ENCODE measurements at places on chromosomes 1 and 21. TPM values are rescaled to one million over a fixed set of nuclear protein-coding genes. Genes with fewer than 3 reads are reported as not detected.

The TMPRSS15 gene
- not detected for total RNA-seq

DNA sequence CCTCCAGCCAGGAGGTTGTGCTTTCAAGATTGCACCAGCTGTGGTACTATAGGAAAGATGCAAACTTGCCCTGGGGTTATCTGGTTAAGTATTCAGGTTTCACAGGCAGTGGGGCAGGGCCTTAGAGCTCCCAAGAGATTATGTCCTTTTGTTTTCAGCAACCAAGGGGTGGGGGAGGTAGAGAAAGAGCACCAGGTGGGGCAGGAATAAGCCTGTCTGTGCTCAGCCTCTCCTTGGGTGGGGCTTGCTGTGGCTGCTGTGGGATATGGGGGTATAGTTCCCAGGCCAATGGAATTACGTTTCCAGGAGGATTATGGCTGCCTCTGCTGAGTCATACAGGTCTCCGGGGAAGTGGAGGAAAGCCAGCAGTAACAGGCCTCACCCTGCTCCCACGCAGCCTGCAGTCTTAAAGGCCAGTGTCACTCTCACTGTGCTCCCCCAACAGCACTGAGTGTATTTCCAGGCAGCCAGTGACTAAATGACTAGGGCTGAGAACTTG is 508.6 kb downstream of the RWDD3 start:
- H3K27me3 ChIP-seq, result no peaks in the 10 kb centered on the region
- H3K4me3 ChIP-seq, result no peak overlapping the region
- no peak for DNase-seq

The VAV3 gene
- 1.9 TPM for total RNA-seq

GRCh38 chr21:25558123-25558522 is 49.2 kb downstream of the MRPL39 start:
- no peak overlapping the region for H3K27ac ChIP-seq
- H3K4me3 ChIP-seq, result no peak overlapping the region
- H3K4me1 ChIP-seq, result no peaks in the 10 kb centered on the region
- H3K27me3 ChIP-seq, result no peaks in the 10 kb centered on the region

DNA sequence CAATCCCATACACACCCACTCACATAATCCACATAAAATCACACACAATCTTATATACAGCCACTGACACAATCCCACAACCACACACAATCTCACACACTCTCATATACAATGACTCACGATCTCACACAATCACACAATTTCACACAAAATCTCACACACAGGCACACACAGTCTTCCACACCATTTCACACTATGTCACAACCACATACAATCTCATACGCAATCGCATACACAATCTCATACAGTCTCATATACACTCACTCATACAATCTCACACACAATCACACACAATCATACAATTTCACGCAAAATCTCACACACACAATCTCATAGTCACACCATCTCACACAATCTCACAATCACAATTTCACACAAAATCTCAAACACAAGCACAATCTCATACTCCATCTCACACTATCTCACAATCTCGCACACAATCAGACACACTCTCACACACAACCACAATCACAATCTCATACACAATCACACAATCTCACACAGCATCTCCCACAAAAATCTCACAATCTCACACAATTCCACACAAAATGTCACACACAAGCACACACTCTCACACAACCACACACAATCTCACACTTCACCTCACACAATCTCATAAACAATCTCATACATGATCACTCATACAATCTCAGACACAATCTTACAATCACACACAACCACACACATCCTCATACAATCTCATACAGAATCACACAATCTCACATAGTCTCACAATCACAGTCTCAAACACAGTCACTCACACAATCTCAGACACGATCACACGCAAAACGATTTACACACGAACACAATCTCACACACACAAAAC is 18.5 kb downstream of the CASZ1 start:
- H3K36me3 ChIP-seq, result no peaks in the 10 kb centered on the region
- DNase-seq, result no peak
- no peak overlapping the region for H3K4me3 ChIP-seq
- peaks cover 8% of the 10 kb centered on the region for H3K4me1 ChIP-seq

The MROH7 gene
- total RNA-seq, result 13.1 TPM

DNA sequence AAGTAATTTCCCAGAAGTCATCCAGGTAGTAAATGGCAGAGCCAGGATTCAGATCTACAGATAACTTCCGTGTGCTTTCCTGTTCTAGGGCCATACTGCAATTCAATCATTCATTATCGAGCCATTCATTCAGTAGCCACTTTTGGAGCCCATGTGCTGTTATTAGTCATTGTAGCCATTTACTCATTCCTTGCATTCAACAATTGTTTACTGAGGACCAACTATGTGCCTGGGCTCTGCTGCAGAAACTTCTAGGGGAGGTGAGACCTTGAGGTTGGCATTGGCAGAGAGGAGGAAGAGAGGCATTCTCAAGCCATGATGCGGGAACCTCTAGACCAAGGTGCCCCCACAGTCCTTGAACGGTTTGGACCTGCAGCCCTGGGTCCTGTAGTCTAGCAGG is 27.9 kb downstream of the EPHB2 start:
- no peak for DNase-seq
- H3K27me3 ChIP-seq, result no peaks in the 10 kb centered on the region
- no peak overlapping the region for H3K4me3 ChIP-seq
- no peaks in the 10 kb centered on the region for H3K4me1 ChIP-seq

- no peak overlapping the region for H3K4me3 ChIP-seq
- H3K27ac ChIP-seq, result no peak overlapping the region
- H3K36me3 ChIP-seq, result no peaks in the 10 kb centered on the region
These were observed 135.4 kb upstream of the SOD1 start for GRCh38 chr21:31524140-31524539.

The TNFRSF18 gene
- total RNA-seq, result not detected

The LAMC1 gene
- 406 TPM for total RNA-seq

GRCh38 chr1:14516974-14517840 is 81.3 kb upstream of the KAZN start:
- no peak overlapping the region for H3K4me3 ChIP-seq
- H3K4me1 ChIP-seq, result peaks cover 75% of the 10 kb centered on the region
- H3K27me3 ChIP-seq, result no peaks in the 10 kb centered on the region
- H3K27ac ChIP-seq, result peak overlapping the region; percentile 76
- no peak for DNase-seq

GRCh38 chr1:192669174-192669573 is 33.2 kb downstream of the RGS13 start:
- H3K4me3 ChIP-seq, result no peak overlapping the region
- H3K36me3 ChIP-seq, result no peaks in the 10 kb centered on the region
- H3K4me1 ChIP-seq, result no peaks in the 10 kb centered on the region
- no peaks in the 10 kb centered on the region for H3K27me3 ChIP-seq

The CFHR3 gene
- total RNA-seq, result not detected

GRCh38 chr1:200260597-200261335 is 149.1 kb downstream of the ZNF281 start:
- no peak overlapping the region for H3K4me3 ChIP-seq
- no peak overlapping the region for H3K27ac ChIP-seq
- DNase-seq, result no peak
- no peaks in the 10 kb centered on the region for H3K27me3 ChIP-seq
- no peaks in the 10 kb centered on the region for H3K4me1 ChIP-seq

DNA sequence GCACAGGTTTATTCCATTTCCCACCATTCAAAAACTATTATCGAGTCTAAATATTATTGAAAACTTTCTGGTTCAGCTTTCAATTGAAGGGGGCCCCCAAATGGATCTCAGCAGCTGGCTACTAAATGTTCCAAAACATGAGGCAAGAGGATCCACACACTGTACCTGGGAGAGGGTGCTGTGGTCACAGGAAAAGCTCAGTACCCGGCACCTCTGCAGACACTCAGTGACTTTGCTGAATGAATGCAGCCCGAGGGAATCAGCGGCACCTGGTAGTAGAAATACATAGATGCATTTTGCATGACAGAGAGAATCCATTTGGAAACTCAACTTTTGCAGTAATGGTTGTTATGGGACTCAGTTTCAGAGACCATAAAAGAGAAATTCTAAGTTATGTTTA is 89.3 kb downstream of the PCP4 start:
- no peaks in the 10 kb centered on the region for H3K27me3 ChIP-seq
- H3K4me1 ChIP-seq, result peaks cover 47% of the 10 kb centered on the region
- no peak for DNase-seq
- H3K36me3 ChIP-seq, result no peaks in the 10 kb centered on the region
- no peak overlapping the region for H3K4me3 ChIP-seq
